ENCODE measurements at places on chromosomes 13 and 19.
A peak's percentile ranks its signal among the peaks of the same experiment; 100 is the strongest.

DNA sequence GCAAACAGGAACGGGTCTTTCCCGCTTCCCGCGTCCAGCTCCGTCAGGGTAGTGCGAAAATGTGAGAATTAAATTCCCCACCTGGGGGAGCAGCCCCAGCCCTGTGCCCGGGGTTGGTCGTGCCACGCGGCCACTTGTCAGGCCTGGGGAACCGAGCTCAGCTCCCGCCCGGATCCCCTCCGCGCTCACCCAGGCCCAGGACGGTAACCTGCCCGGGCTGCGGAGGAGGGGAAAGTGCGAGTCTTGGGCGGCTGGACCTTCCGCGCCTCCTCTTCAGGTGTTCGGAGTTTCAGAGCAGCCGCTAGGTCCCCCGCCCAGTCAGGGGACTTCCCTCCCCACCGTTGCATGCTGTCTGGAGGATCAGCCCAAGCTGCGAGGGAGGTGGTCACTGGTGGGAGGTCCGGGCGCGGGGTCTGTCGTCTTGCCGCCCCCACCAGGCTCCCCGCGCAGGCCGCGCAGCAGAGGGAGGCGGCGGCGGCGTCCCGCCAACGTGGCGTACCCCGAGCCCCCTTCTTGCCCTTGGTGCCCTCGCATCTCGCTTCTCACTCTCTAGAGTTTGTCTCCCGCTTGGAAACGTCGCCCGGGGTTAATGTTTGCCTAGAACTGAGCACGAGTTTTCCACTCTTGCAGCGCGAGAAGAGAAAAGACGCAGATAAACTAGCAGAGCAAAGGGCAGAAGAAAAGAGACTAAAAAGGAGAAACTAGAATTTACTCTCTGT, 8.1 kb downstream of the URAD start:
- peak; percentile 45 for DNase-seq

DNA sequence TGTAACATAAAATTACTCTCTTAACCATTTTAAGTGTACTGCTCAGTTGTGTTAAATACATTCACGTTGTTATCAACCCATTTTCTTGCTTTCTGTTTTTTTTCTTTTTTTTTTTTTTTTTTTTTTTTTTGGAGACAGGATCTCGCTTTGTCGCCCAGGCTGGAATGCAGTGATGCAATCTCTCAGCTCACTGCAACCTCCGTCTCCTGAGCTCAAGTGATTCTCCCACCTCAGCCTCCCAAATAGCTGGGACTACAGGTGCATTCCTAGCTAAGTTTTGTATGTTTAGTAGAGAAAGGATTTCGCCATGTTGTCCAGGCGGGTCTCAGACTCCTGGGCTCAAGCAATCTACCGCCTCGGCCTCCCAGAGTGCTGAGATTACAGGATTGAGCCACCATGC, 42.5 kb upstream of the C13orf42 start:
- DNase-seq: no peak

DNA sequence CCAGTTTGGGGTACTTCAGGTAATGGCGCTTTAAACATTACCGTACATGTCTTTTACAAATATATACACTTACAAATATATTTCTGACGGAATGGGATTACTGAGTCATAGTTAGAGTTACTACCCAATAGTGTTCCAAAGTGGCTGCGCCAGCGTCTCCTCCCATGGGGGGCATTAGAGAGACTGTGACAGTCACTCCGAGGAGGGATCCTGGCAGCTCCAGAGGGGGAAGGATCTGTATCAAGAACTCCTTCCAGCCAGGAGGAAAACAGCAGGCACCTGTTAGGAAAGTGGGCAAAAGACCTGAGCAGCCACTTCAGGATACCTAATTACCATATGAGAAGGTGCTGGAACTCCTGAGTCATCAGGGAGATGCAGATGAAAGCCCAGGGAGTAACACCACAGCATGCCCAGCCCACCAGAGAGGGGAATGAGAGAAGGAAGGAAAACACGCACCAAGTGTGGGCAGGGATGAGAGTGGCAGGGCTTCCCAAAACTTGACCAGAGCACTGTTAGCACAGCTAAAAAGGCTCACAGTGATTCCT, 52.9 kb downstream of the SLC7A9 start:
- DNase-seq: no peak

- no peak for DNase-seq
Observed at GRCh38 chr19:38734176-38734425, 10.2 kb downstream of the CAPN12 start.

DNA sequence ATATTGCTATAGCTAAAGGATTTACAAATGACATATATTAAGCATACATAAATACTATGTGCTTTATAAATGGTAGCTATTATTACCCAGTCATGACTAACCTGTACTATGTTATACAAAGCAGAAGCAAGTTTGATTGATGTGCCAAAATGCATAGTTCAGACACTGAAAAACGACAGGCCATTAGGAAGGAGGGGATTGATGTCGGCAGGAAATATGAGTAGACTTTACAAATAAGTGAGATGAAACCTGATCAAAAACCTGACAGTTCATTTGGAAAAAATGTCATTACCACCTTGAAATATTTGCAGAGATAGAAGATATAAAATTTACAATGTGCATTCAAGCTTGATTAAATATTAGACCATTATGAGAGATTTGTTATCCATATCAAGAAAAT, 38.8 kb upstream of the TPP2 start:
- DNase-seq: no peak

GRCh38 chr19:13052447-13053175, 50.0 kb downstream of the LYL1 start:
- DNase-seq: no peak

- DNase-seq: no peak
Observed at GRCh38 chr19:28563964-28564921, 648.7 kb downstream of the UQCRFS1 start.

GRCh38 chr13:97226788-97227627, 4.9 kb downstream of the MBNL2 start:
- no peak for DNase-seq

DNA sequence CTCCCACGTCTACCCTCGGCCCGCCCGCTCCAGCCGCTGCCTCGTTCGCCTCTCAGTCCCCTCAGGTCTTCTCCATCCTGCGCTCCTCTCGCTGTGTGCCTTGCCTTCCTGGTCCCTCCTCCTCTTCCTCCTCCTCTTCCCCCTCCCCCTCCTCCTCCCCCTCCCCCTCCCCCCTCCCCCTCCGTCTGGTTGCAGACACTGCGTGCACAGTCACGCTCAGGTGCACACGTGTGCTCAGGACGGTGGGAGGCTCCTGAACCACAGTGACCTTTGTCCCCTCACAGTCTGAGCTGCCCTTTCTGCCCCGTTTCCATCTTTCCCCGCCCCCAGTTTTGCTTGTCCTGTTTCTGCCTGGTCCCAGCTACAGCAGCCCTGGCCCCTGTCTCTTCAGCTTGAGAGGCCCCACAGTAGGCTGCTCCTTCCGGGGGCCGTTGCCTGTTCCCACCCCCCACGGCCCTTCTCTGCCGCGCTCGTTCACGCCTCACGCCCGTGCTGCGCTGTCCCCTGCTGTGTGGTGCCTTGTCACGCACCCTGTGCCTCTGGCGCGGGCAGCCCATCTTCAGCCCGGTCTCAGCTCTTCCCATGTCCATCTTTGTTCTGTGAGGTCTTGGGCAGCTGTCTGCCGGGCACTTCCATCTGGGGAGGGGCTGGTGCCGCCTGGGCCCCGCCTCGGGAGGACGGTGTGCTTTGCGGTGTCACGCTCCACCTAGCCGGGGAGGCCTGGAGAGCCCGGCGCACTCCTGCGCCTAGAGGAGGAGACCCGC, 13.8 kb upstream of the RPS15 start:
- DNase-seq: peak; percentile 77

GRCh38 chr19:44649578-44650145, 6.0 kb downstream of the PVR start:
- DNase-seq: no peak

DNA sequence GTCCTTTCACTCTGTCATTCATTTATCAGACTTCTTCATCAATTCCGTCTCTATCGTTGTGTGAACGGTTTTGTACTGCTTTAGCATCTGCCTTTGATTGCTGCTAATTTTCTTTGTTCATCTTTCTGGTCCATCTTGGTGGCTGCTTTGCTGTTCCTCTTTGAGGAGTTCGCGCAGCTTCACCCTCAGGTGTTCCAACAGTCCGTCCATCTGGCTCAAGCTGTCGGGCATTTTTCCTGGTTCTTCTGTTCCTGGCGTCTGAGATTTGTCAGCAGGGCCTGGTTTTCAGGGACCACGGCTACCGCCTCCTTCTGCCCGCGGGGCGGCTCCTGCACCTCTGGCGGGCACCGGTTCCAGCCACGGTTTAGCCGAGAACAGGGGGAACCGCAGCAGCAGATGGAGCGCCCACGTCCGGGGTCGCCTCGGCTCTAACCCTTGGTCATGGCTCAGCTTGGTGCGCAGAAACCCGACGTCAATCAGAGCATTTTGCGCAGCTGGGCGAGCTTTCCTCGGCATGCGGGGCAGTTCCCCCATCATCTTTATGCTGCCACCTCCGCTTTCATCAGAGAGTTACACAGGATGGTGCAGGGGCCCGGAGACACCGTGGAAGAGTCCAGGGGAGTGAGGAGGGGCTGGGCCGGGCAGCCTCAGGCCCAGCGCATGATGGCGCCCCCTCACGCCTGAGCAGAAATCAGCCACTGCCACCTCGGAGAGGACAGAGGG, 89.5 kb downstream of the ZNF100 start:
- peak; percentile 35 for DNase-seq

DNA sequence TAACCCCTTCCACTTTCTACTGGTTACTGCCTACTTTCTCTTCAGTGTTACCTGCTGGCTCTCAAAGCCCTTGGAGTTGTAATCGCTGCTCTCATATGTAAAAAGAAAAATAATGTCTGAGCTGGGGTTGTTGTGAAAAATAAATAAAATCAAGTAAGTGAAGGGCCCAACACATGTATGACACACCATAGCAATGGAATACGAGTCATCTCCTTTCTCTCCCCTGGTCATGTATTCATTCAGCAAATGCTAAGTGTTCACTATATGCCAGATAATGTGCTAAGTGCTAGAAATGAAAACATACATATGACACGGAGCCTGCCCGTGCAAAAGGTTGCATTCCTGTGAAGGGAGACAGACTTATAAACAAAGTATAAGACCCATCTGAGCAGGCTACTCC, 535.0 kb downstream of the RFC3 start:
- DNase-seq: no peak

- no peak for DNase-seq
Observed at GRCh38 chr19:57813919-57814504, 701 bp downstream of the ZNF552 start.

DNA sequence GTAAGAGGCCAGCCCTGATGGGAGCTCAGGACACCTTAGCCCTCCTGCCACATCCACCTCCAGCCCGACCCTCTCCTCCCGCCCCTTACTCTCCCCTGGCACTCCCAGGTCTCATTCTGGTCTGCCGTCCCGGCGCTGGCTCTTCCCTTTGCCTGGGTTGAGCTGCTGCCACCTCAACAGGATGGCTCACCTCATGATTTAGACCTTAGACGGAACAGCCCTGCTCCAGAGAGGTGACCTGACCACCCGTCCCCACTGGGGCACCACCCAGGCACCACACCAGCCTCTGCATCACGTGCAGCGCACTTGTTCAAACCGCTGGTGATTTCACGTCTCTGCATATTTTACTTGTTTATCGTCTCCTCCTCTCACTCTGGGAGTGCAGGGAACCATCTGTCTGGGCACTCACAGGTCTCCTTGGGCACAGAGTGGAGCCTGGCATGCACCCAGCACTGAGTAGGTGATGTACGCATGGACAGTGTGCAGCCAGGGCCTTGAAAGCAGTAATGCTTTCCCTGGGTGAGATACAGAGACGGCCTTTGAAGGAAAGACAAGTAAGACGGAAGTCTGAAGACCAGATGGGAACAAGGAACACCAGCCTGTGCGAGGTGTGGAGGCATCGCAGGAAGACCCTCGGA, 183.1 kb downstream of the KATNAL1 start:
- DNase-seq: no peak

DNA sequence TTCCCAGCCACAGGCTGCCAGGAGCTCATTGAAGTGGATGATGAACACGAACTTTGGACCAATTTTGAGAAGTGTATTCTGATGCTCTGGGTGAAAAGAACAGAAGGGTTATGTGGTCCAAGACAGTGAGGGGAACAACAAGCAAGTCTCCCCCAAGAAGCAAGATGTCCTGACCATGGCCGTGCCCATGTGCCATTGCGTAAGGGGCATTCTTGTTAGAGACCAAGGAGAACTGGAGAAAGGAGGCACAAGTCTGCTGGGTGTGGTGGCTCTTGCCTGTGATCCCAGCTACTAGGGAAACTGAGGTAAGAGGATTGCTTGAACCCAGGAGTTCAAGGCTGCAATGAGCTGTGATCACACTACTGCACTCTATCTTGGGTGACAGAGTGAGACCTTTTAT, 27.0 kb upstream of the UBAC2 start:
- no peak for DNase-seq

DNA sequence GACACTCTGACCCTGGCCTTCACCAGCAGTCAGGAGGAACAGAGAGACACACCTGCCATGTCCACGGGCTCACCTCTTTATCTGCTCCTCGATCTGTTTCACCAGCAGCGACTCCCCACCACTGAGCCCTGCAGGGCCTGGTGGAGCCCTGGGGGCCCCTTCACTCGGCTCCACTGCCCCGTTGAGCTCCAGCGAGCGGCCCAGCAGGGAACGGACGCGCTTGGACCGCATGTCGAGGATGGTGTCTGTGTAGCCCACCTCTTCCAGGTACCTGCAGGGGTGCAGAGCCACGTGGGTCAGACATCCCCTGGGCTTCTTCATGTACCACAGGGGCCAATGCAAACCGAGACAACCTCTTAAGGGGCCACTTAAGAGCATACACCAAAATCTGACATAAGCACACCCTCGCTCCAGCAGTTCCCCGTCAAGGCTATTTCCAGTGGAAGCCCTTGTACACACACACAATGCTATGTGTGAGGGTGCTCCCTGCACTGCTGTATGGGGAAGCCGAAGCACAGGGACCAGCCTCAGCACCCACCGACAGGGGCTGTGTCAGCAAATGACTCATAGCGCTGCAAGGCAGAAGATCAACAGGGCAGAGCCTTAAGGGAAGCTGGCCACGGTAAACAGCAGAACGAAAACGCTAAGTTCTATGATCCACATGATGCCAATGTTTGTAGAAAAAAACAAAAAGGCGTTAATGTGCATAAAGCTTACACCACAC, 12.7 kb upstream of the FKRP start:
- no peak for DNase-seq

GRCh38 chr13:33512880-33513554, 227.5 kb upstream of the STARD13 start:
- no peak for DNase-seq

DNA sequence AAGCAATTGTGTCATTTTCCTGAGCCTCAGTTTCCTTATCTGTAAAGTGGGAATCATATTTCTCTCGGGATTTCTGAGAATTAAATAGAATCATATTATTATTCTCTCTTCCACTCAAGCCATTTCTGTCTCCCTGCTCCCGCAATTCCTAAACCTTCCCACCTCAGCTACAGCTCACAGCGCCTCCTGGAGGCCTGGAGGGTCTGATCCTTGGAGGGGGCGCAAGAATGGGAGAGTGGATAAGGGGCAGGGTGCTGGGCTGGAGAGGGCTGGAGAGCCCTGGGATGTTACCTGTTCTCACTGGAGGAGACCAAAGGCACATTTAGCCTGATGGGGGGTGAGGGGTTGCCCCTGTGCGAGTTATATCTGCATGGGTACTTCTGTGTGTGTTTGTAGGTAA, 31.1 kb upstream of the CYP2S1 start:
- DNase-seq: no peak
